Fibroblast of lung (primary cell): ENCODE measurements at places on chromosomes 2 and 18.

DNA sequence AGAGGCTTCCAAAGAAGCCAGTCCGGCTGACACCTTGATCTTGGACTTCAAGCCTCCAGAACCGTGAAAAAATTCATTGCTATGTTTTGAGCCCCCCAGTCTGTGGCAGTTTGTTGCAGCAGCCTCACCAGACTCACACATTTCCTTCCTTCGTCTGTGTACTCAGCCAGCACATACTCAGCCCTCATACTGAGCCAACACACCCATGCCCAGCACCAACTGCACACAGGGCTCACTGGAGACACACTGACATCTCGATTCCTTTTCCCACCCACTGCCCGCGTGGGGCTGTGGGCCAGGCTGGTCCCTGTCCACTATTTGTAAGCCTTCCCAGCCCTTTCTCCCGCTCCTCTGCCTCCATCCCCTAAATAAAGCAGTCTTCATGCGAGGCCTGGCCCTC is 24.1 kb upstream of the NMUR1 start:
- DNase-seq = no peak

DNA sequence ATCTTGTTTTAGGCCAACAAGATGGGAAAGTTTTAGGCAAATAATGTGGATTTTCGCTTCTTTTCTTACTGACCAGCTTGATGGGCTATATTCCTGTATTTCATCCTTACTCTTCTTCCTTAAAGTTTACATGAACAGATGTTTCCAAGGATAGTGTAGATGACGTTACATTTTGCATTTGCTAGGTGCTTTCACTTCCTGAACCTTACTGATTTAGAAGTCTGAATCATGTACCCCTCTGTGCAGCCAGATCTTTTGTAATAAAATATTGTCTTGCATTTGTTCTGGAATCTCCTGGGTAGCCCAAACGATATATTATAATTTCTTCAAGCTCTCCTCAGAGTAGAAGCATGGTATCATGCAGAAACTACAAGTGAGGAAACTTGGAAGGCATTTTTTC is 93.4 kb downstream of the CALCRL start:
- no peak for DNase-seq

DNA sequence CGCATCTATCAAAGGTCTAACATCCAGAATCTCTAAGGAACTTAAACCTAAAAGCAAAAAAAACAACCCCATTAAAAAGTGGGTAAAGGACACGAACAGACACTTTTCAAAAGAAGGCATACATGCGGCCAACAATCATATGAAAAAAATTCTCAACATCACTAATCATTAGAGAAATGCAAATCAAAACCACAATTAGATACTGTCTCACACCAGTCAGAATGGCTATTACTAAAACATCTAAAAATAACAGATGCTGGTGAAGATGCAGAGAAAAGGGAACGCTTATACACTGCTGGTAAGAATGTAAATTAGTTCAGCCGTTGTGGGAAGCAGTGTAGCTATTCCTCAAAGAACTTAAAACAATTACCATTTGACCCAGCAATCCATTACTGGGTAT is 38.0 kb downstream of the PPP3R1 start:
- DNase-seq = no peak

- DNase-seq = no peak
Observed at GRCh38 chr2:203936535-203936934, at the start of gene ICOS. TSS of gene ICOS (plus strand) at chr2:203936763. CDS start at chr2:203936815, 52 bp downstream.

- peak; percentile 79 for DNase-seq
Observed at GRCh38 chr2:160492401-160493226, 993 bp downstream of the RBMS1 start.

- DNase-seq = no peak
Observed at GRCh38 chr18:21105936-21106335, 5.7 kb downstream of the ROCK1 start.
